Effector CD4-positive, alpha-beta T cell (primary cell): ENCODE measurements at places on chromosomes 1 and 21.

DNA sequence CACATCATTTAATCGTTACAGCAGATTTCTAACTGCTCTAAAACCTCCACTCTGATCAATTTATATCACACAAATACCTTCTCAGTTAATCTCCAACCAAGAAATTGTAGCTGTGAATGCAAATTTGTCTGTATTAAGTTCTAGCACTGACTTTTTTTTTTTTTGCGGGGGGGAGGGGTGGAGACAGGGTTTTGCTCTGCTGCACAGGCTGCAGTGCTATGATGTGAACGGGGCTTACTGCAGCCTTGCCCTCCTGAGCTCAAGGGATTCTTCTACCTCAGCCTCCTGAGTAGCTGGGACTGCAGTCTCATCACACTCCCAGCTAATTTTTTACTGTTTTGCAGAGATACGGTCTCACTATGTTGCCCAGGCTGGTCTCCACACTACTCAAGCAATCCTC, 163.6 kb downstream of the RERE start:
- DNase-seq: no peak

DNA sequence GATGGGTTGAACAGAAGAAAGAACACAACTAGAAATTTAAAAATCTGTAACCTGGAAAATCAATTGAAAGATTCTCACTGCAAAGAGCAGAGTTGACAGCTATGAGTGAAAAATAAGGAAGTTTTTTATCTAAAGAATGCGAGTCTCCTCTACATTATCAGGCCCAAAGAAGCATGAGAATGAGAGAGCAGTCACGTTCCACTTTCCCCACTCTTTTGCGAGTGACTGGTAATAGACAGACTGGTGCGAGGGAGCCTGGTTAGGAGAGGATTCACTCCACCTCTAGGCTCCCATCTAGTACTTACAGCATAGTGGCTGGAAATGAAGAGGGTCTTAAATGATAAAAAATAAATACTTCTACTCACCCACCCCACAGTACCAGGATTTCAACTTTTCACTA, 52.0 kb downstream of the PRDX6 start:
- DNase-seq: no peak

DNA sequence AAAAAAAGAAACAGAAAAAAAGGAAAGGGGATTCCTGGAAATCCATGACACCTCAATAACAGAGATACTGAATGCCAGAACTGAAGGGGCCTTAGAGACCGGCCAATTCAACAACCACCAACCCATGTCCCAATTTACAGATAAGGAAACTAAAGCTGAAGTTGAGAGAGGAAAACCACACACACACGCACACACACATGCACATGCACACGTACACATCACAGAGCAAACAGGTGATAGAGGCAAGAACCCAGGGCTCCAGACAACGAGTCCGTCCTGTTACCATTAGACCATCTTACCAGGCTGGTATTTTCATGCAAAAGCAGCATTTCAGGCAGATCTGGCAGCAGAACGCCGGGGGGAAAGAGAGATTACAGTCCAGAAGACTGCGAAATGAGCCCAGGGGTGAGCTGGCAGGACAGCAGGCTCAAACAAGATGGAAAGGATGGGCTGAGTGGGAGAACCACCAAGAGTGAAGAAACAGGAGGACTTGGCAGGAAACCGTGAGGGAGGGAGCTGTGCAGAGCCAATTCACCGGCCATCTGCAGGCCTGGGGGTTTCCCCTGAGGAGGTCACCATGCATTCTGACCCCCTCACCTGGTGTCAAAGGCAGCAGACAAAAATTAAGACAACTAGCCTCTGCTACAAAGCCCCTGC, 43.5 kb downstream of the PAFAH2 start:
- DNase-seq: no peak

- peak; percentile 16 for DNase-seq
Measured at GRCh38 chr21:31558189-31558961, 101.1 kb upstream of the SOD1 start.

GRCh38 chr1:195462646-195463045, 1145.6 kb downstream of the KCNT2 start:
- no peak for DNase-seq

DNA sequence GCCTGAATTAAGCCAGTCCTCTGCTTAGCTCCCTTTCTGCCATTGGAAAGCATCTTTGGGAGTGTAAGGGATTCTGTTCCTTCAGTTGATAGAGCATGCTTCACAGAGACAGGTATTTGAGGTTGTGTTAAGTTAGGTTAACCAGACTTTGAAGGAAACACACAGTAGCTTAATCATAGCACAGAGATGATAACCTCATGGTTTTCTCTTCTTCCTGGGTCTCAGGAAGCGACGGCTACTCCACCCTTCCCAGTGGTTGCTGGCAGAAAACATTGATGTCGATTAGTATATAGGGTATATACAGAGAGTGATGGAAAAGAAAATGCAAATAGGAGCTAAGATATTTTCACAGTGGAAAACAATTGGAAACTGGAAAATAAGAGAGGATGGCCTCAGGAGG, 42.0 kb downstream of the S1PR1 start:
- no peak for DNase-seq

DNA sequence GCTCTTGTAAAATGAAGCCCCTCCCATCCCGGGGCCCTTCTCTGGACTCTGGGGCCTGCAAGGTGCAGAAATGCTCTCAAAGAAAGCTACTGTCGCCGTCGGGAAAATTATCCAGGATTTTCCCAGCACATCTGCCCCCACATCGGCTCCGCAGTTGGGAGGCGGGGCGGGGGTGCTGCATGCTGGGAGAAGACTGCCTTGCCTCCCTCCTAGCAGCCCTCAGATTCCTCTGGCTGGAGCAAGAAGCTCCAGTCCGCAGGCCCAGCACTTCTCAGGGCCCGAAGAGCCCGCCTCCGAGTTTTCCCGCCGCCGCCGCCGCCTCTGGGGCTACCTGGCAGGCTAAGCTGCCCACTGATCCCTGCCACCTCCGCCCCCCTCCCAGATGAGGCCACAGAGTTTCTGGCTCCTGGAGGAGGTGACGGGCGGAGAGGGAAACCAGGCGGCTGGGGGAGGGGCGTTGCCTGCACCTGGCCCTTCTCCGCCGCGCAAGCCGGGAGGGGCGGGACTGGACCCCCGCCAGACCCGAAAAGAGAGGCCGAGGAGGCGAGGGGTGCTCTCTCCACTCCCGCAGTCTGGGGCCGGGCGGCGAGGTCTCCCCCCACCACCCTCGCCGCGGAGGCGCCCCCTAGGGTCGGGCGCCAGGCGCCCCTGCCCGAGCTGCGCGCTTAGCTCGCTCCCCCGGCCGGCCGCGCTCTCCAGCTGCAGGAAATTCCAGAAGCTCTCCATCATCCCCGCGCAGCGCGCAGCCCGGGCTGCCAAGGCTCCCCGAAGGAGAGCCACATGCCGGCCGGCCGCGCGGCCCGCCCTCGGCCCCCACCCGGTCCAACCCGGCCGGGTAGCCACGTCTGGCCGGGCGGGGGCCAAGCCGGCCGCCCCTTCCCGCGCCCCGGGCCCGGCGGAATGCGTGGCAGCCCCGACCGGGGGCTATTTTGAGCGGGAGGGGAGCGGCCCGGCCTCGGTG, 28.8 kb downstream of the AHDC1 start:
- no peak for DNase-seq

- DNase-seq: no peak
Measured at GRCh38 chr1:81364088-81364487, 436.6 kb upstream of the ADGRL2 start.

DNA sequence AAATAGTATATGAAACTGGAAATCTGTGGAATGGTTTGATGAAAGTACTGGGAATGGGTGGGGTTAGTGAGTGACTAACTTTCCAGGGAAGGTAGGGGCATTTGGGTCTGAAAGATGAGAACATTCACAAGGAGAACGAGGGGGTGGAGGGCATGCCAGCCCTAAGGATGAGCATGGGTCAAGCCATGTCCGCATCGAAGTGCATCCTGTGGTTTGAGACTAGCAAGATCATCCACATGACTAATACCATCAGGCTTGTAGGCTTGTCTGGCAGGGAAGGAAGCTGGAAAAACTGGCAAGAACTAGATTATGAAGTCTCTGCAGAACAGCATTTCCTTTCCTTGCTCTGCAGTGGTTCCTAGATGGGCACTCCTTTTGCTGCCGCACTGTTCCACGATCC, 70.4 kb upstream of the UBE2U start:
- no peak for DNase-seq

DNA sequence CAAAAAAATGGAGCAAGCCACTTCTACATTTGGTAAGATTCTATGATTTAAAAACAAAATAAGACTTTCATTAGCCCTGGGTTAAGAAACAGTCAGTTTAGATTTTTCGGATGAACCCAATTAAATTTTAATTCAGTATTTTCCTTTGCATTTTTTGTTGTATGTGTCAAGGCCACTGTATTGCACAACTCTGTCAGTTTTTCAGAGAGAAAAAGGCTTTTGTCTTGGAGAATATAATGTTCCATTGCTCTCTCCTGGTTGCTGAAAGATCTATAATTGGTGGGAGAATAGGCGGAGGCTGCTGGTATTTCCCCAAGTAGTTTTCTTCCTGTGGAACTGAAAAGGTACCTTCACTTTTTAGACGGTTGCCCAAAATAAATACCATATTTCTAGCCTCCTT, 84.6 kb downstream of the NEGR1 start:
- no peak for DNase-seq

GRCh38 chr1:60936163-60936562, 146.2 kb upstream of the NFIA start:
- DNase-seq: no peak

DNA sequence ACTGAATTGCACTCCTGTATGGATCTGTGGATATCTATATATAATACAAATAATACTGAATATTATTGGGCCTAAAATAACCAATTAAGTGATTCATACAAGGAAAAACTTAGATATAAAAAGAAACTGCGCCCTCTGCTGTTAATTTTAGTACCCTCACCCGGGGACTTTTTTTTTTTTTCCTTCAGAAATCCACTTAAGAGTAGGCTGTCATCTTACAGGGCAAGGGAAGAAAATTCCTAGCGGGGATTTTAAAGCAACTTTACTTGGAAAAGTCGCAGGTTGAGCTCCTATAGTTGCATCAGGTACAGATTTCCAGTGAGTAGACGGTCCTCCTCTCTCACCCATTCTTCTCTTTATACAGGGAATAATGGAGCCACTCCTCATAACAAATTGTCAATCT, 1.3 kb downstream of the NTNG1 start:
- no peak for DNase-seq

DNA sequence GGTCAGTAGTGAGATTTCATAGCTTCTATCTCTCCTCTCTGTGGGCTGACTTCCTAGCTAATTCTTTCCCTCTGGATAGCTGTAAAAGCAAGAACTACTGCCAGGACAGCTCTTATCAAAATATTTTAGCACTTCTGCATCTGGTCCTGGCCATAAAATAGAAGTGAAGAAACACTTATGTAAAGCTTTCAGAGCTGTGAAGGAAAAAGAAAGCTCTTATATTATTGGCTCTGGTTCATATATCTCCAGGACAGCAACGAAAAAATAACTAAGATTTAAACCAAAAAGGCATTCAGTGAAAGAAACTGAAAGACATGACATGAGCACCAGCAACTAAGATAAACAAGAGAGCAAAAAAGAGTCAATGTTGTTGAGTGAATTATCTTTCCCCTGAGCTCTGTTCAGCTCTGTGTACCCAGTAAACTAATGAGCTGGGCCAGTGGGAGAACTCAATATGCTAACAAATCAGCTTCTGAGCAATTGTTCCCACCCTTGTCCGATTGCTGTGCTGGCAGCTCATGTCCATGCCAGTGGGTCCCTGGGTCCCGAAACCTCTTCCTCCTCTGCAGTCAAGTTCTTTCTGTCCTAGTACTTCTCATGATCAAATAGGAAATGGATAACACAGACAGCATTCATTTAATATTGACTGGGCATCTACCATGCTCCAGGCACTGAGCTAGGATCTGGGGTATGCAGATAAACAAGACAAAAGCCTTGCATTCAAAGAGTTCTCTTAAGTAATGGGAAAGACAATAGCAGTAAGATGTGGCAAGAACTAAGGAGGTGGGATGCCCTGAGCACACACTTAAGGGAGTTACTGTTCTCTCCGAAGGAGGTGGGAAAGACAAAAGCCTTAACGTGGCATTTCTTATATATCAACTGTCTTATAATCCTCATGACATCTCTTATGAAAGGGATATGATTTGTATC, 45.3 kb upstream of the MAN1A2 start:
- no peak for DNase-seq

- no peak for DNase-seq
Measured at GRCh38 chr1:93253516-93253915, 73.0 kb downstream of the CCDC18 start.
